ENCODE measurements at places on chromosomes 1 and 21.
A peak's percentile ranks its signal among the peaks of the same experiment; 100 is the strongest.

DNA sequence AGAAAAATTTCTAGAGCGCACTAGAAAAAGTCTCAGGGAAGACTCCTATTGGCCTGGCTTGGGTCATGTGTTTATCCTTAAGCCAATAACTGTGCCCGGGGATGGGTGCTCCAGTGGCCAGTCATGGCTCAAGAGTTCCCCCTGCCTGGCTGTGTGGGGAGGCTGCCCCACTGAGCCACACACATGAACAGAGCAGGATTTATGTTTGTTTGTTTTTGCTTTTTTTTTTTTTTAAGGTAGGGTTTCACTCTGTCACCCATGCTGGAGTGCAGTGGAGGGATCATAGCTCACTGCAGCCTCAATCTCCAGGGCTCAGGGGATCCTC, 21.8 kb downstream of the EDN2 start:
- DNase-seq = no peak

- no peak for DNase-seq
Measured at GRCh38 chr1:198108636-198109370, 48.0 kb upstream of the NEK7 start.

DNA sequence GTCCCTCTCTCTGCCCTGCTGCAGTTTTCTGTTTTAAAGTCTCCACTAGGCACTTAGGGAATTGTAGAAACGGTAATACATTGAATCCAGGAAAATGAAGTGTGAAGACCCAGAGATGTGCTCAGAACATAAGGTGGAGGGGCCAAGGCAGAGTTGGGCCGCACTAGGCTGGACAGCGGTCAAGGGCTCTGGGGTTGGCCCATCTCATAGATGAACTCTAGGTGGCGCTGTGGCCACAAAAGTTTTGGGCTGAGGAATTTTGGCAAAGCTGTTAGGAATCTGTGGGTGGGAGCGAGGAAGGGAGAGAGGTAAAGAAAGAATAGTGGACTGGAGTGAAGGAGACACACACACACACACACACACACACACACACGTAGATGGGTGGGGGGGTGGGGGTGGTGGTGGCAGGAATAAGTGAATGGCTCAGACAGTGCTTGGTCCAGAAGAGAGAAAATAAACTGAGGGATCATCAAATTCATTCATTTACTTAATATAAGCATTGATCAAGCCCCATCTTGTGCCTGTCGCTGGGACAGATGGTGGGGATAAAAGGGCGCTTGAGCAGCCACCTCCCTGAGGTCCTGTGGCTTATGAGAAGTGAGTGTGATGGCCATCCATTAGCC, 258.5 kb downstream of the TRABD2B start:
- DNase-seq = peak; percentile 76

DNA sequence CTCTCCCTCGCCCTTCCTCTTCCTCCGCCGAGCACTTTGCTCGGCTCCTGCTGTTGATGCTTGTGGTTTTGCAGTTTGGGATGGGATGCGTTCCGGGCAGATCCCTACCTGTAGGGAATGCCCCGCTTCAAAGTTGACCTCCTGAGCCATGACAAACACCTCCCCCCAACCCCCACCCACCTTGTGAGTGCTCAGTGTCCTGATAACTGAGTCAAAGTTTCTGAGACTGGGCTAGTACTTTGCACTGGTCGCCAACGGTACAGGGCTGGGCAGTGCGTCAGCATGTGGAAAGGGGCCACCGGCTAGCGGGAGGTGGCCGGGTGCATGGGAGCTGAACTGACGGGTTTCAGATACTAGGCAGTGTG, 771 bp downstream of the RABGAP1L start:
- peak; percentile 61 for DNase-seq

DNA sequence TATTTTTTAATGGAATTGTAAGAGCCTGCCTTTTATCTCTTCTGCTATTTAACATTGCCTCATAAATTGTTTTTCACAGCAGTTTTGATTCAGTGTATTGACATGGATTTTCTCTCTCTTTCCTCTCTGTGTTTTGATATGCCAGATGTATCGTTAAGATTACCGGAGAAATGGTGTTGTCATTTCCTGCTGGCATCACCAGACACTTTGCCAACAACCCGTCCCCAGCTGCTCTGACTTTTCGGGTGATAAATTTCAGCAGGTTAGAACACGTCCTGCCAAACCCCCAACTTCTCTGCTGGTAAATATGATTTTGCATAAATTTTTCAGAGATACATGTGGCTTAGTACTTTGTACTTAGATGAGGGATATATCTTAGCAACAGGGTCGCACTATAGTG, 23.1 kb upstream of the DYNLT5 start:
- no peak for DNase-seq

DNA sequence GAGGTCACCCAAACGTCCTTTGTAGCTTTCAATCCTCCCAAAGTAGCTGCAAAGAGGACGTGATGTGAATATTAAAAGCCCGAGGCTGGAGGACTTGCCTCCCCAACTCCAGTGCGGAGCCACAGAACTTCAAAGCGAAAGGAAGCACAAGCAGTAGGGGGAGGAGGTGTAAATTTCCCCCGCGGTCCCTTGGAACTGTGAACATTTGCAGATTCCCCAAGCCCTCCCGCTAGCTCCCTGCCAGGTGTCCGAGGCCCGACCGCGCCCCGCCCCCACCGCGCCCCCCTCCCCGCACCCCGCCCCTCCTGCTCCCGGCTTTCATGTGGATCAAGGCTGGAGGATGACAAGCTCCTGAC, 41.5 kb upstream of the HAO2 start:
- DNase-seq = no peak
